Fibroblast of villous mesenchyme (primary cell): ENCODE measurements at places on chromosomes 7 and 10. TPM values are rescaled to one million over a fixed set of nuclear protein-coding genes. Genes with fewer than 3 reads are reported as not detected.
A peak's percentile ranks its signal among the peaks of the same experiment; 100 is the strongest.

DNA sequence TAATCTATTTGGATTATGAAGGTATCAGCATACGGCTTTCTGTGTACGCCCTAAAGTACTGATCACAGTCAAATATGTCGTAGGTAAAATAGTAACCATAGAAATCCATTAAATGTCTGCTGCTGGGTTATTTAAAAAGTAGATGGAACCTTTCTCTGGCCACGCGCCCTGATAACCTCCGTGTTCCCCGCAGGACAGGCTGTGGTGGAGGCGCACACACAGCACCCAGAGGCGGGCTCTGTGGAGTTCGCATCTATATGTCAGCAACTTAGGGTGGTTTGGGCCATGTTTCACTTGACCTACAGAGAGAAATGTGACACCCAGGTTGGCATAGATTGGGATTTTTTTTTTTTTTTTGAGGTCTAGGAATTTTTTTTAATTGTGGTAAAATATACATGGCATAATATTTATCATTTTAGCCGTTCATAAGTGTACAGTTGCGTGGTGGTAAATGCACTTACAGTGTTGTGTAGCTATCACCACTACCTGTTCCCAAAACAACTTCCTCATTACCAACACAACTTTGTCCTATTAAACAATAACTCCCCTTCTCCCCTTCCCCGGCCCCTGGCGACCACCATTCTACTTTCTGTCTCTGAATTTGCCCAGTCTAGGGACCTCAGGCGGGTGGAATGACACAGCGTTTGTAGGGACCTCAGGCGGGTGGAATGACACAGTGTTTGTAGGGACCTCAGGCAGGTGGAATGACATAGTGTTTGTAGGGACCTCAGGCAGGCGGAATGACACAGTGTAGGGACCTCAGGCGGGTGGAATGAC lies 15.4 kb downstream of the PPP2R2D start:
- no peak for DNase-seq

GRCh38 chr10:30378201-30378995 lies 29.3 kb upstream of the MTPAP start:
- DNase-seq = no peak

DNA sequence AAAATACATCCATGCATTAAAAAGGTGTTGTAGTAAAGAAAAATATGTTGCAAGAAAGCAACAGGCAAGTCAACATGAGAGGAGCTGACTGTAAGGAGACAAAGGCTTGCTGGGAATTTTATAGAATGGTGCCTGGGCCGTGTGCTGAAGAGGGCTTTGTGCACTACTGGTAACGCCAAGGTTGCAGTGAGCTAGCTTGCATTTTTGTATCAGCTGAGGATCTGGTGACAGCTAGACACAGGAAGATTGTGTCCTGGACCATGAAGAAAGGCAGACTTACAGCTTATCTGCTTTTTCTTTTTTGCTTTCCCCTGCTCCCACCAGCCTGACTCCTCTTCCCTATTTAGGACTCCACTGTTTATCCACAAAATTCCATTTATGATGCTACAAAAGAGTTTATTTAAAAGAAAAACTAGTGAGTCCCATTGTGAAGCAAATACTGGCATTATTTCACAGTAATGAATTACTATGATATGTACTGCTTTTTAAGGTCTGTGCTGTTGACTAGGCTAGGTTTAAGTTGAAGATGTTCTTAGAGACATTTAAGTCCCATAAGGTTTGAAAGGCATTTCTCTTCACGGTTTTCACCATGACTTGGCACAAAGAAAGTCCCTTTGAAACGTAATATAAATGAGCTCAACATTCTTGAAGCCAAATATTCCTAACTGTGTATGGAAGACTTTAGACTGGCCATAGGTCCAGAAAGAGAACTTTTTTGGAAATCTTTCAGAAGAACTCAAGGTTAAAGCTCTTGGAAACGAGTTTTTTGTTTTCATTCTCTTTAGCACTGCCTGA lies 88.6 kb downstream of the SEC23IP start:
- no peak for DNase-seq

GRCh38 chr7:88450874-88451273 lies 144.2 kb upstream of the STEAP4 start:
- DNase-seq = no peak

GRCh38 chr10:104329735-104330134 lies 8.5 kb downstream of the ITPRIP start:
- peak; percentile 71 for DNase-seq

GRCh38 chr7:30344513-30344912 lies 60.1 kb downstream of the ZNRF2 start:
- no peak for DNase-seq

DNA sequence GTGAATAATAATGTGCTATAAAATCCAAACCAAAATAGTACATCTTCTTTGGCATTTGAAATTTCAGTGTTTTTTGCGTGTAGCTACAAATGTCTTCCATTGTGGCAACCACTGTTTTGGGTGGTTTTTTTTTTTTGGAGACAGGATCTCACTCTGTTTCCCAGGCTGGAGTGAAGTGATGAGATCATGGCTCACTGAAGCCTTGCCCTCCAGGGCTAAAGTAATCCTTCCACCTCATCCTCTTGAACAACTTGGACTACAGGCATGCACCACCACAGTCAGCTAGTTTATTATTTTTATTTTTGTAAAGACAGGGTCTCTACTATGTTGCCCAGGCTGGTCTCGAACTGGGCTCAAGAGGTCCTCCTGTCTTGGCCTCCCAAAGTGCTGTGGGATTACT lies 455.1 kb downstream of the AUTS2 start:
- DNase-seq = no peak

DNA sequence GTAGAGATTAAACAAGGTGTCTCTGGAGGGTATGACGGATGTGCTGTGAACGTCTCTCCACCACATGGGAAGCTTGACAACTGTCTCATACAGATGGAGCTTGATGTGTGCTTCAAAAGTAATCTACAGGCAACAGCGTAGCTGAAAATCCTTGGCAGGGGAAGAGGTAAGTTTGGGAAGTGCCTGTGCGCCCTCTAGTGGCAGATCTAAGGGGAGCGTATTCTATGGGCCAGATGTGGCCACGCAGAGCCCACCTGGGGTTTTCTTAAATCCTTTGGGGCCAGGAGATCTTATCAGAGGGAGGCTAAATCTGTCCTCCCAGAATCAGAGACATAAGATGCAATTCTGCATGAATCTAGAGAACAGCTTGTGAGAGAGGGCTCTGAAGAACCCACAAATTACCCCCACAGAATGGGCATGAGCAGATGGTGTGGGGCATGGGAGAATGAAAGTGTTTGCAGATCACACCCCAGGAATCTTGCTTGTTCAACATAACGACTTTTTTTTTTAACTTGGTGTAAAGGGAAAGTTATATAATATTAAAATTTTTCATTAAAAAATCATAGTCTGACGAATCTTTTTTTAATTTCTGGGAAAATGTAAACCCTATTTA lies 91.2 kb upstream of the MPP7 start:
- peak; percentile 60 for DNase-seq

GRCh38 chr10:29949411-29950011 lies 109.9 kb downstream of the JCAD start:
- peak; percentile 96 for DNase-seq

GRCh38 chr10:131085091-131085860 lies 226.2 kb downstream of the TCERG1L start:
- no peak for DNase-seq

DNA sequence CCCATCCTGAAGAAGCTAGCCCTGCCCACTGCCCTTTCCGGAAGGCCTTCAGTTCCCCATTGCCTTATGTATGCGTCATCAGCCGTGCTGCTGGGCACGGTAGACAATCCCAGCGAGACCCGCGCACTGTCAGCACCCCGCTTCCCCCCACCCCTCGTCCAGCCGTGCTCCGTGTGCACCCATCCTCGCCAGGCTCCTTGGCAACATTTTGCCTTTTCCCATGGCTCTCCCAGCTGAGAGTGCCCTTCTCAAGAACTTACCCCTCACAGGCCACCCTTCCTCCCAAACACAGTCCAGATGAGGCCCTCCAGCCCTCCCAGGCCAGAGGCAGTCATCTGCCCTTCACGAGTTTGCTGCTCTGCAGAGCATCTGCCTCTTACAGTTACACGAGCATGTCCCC lies 633.8 kb upstream of the FOXK1 start:
- DNase-seq = no peak

DNA sequence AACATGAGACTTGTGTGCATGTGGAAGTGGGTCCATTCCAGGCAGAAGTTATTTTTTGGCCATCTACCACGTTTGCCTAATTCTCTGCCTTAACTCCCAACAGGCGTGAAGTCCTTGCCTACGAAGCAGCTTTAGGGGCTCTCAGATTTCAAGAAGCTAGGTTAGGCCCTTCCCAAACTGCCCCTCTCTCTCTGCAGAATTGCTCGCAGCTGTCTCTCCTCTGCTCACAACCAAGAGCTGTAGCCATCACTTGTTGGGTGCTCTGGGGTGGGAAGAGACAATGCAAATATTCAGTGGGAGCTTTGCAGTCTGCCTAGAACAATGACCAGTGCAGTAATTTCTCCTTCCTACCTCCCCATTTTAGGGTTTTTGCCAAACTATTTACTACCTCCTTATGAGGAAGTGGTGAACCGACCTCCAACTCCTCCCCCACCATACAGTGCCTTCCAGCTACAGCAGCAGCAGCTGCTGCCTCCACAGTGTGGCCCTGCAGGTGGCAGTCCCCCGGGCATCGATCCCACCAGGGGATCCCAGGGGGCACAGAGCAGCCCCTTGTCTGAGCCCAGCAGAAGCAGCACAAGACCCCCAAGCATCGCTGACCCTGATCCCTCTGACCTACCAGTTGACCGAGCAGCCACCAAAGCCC lies 24.9 kb downstream of the CYP17A1 start:
- no peak for DNase-seq

GRCh38 chr10:71312811-71313789 lies 6.0 kb upstream of the SLC29A3 start:
- DNase-seq = peak; percentile 76

- no peak for DNase-seq
These were observed 192.6 kb upstream of the CCDC6 start for GRCh38 chr10:60098677-60099601.

GRCh38 chr7:50321487-50322067 lies 17.1 kb downstream of the IKZF1 start:
- DNase-seq = no peak

- DNase-seq = peak; percentile 99
These were observed at the start of gene COL1A2 for GRCh38 chr7:94394437-94395140. Gene COL1A2 (plus strand): TSS chr7:94394895. CDS start chr7:94395032, 137 bp downstream.

GRCh38 chr10:69451784-69452251 lies 553 bp downstream of the TSPAN15 start:
- DNase-seq = no peak

- DNase-seq = peak; percentile 66
These were observed 1.6 kb downstream of the HTR7 start for GRCh38 chr10:90856261-90856660.

DNA sequence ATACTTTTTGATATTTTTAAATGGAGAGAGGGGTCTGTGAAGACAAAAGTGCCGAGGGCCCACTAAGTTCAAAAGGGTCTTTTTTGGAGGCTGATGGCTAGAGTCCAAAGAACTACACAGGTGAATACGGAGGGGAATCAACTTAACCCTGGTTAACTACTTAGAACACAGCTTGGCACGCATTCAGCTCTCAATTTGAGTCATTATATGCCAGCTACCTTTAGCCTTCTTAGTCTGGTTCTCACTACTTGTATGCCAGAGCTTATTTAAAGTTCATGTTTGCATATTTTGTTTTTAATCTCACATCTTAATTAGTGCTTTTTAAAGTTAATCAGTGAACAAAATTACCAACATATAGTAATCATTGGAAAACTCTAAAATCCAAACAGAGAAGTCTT lies 80.8 kb downstream of the VWDE start:
- no peak for DNase-seq

- no peak for DNase-seq
These were observed 566.9 kb downstream of the DNAJB6 start for GRCh38 chr7:157903710-157904109.

DNA sequence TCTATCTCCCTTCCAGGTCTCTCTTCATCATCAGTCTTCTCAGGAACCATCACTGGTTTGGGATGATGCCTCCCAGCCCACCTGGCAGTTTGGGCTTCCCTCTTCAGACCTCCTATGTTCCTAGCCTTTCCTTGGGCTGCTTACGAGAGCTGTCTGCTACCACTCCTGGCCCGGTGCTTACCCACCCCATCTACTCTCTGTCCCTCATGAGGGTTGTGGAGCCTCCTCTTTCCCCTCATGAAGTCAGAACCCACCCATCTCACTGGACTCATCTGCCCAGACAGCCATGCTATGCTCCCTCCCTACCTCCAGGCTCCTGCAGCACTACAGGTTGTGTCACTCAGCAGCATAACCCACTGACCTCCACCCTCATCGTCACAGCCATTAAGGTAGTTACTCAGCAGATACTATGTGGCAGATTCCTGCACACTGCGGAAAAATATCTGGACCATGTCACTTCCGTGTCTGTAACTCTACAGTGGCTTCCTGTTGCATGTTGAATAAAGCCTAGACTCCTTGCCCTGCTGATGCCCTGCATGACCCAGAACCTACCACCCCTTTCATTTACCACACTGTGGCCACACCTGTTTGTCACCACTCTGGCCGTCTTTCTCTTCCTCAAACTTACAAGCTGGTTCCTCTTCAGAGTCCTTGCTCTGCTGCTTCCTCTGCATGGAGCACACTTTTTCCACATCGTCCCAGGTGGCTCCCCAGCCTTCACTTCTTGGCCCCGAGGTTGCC lies 2.0 kb downstream of the DBNL start:
- DNase-seq = no peak

DNA sequence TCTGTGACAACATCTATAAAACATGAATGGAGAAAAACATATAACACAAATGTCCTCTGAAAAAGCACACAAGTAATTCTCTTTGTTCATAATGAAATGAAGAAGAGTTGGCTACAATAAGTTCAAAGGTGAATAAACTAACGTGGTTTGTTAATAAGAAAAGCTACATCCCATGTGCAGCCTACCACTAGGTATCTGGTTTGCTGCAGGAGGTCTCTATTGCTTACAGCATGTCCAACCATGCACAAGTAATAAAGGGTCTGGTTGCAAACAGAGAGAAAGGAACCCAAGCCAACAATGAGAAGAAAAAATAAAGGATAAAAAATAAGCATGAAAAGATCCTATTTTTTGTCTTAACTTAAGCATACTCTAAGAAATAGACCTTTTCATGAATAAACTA lies 139.2 kb downstream of the CHCHD3 start:
- DNase-seq = no peak

- peak; percentile 68 for DNase-seq
These were observed 122.3 kb downstream of the TRIL start for GRCh38 chr7:28835800-28836199.

DNA sequence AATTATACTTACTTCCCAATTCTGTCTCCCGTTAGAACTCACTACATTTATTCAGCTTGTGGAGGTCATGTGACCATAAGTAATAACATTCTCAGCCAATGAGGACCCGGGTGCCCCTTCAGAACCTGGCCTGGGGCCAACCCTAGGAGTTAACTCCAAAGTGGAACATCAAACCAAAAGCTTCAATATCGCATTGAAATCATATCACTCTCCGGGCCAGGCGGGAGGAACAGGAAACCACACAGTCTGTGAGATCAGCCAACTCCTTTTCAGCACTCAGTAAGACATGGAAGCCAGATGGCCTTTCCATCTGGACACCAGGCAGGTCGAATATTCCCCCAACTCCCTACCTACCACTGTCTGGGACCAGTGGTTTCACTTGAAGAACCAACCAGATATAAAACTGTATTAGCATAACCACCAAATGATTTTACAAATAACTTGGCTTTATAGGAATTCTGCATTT lies 5.5 kb downstream of the CREB3L2 start:
- peak; percentile 92 for DNase-seq

GRCh38 chr7:111516612-111517011 lies 45.7 kb downstream of the IMMP2L start:
- no peak for DNase-seq

GRCh38 chr10:49144058-49144720 lies 10.4 kb upstream of the FAM170B start:
- DNase-seq = peak; percentile 77

The STMP1 gene
- 18.6 and 19.0 TPM in 2 replicates for total RNA-seq

The SFTPA1 gene
- total RNA-seq = not detected in 2 replicates

The MYOF gene
- total RNA-seq = 263 and 323 TPM in 2 replicates

The OR2A12 gene
- total RNA-seq = not detected in 2 replicates

The HOXA7 gene
- 2.2 and 2.3 TPM in 2 replicates for total RNA-seq
